ENCODE measurements at places on chromosomes 1 and 21.

- no peak for DNase-seq
Measured at GRCh38 chr21:42395302-42395701, 550 bp downstream of the TMPRSS3 start.

GRCh38 chr1:234400773-234401172 lies 27.5 kb downstream of the COA6 start:
- DNase-seq = no peak

- DNase-seq = no peak
Measured at GRCh38 chr1:95584315-95584714, 350.3 kb downstream of the RWDD3 start.

DNA sequence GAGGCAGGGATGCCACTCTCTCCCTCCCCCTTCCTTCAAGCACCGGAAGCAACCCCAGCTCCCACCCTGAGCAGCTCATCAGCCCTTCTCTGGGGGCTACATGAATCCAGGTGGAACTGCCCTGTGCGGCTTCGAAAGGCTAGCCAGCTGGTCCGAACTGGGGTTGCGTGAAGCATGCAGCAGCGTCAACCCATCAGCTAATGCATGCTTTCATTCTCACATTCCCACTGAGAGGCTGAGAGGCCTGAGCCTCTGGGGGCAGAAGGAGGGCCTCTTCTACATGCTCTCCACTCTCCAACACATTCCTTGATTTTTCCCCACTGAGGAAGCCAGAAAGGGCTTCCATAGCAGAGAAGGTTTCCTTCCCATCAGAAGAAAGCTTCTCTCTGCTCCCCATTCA lies 5.6 kb downstream of the RXRG start:
- DNase-seq = no peak

DNA sequence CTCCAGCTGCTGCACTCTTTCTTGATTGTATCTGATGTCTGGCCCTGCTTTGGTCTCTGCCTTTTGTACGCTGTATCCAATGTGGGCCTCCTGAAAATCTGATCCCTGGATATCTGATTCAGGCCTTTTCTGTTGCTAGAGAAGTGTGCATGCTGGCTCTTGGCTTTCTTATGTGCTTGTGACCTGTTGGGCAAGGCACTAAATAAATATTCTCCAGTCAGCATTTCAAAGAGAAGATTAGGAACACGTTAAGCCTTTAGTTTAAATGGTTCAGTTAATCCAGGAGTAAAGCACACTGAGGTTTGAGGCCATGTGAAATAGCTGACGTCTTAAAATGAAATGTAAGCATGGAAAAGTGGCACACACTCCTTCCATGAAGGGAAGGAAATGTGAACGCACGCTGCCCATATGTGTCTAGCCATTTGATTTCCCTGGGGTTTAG lies 9.3 kb upstream of the F3 start:
- DNase-seq = no peak

DNA sequence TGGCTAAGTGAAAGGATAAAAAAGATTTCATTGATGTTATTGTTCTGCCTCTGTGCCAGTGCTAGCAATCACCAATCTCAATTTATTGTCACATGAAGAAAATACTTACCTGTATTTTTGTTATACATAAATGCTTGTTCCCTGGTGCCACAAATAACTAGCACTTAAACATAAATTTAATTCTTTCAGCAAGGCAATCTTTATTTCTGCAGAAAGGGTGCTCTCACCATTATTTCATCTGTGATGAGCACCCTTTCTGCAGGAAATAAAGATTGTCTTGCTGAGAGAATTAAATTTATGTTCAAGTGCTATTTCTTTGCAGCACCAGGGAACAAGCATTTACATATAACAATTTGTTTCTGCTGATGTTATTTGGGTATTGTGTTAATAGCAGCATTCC lies 87.2 kb downstream of the DIRAS3 start:
- no peak for DNase-seq

GRCh38 chr21:34360488-34361241 lies 3.1 kb upstream of the KCNE2 start:
- DNase-seq = no peak

DNA sequence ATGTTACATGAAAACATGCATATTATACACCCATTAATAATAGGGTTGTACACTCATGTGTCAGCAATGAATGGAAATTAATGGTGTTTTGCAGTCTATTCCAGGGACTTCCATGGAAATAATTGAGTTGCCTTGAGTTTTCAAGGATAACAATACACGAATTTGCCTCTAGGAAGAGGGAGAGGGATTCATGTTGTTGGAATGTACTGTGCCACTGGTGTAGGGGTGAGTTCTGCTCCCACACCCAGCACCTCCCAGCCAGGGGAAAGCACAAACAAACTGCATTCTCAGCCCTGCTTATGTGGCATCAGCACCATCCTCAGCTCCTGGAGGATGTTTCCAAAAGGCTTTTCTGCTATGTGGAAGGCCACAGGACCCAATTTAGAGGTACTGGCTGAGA lies 57.8 kb downstream of the BCAR3 start:
- DNase-seq = no peak

GRCh38 chr1:175866776-175867175 lies 123.4 kb upstream of the TNR start:
- no peak for DNase-seq

DNA sequence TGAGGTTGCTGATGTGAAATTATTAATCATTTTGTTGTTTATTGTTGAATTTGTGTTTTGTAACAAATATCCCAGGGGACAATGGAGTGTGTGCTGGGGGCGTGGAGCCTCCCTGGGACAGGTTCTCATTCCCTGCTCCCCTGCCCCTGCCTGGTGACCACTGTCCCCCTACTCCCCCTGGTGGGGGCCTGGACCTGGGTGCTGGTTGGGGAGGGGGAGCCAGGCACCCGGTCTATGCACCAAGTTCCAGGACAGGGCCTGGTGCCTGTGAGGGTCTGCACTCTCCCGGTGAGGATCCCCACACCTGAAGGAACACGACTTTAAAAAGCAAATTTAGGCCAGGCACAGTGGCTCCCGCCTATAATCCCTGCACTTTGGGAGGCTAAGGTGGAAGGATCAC lies 42.4 kb downstream of the CHD5 start:
- DNase-seq = no peak

- no peak for DNase-seq
Measured at GRCh38 chr1:54970901-54971300, 9.5 kb upstream of the TMEM61 start.

GRCh38 chr21:26007951-26008498 lies 162.5 kb downstream of the APP start:
- DNase-seq = no peak

GRCh38 chr1:244843148-244843978 lies 7.9 kb downstream of the COX20 start:
- DNase-seq = no peak

GRCh38 chr1:97870589-97870988 lies 50.2 kb downstream of the DPYD start:
- no peak for DNase-seq

DNA sequence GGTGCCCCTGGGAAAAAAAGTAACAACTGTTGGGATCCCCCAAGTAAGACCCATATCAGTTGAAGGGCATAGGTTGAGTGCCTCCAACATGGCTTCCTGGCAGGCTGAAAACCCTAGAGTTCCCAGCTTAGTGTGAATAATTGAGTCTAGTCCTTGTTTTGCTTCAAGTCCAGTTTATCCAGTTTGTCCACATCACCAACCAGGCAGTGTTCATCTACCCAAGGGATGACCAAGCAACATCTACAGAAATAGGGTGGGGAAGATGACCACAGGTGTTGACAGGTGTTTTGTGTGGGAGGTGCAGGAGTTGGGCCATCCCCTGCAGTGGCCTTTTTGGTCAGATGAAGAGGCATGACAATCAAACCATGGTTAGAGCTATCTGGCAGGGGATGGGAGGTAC lies 54.3 kb upstream of the ERO1B start:
- no peak for DNase-seq

DNA sequence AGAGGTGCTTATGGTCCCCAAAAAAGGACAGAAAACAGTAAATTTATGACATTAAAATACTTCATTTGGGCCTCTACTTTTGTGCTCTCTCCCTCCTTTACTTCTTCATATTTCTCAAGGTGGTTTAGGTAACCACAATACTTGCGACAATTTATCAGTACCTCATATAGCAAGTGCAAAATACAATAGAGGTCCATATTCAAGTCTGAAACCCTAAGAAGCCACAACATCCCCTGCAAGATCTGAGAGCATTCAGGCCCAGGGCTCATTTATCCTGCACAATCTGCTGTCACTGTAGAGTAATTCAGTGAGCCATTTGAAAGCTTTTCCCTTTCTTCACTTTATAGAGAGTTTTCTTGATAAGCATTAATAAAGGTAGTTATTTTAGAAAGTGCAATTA lies 24.2 kb upstream of the ATP6V1G3 start:
- DNase-seq = no peak

- DNase-seq = no peak
Measured at GRCh38 chr1:164602101-164602422, 43.1 kb downstream of the PBX1 start.

DNA sequence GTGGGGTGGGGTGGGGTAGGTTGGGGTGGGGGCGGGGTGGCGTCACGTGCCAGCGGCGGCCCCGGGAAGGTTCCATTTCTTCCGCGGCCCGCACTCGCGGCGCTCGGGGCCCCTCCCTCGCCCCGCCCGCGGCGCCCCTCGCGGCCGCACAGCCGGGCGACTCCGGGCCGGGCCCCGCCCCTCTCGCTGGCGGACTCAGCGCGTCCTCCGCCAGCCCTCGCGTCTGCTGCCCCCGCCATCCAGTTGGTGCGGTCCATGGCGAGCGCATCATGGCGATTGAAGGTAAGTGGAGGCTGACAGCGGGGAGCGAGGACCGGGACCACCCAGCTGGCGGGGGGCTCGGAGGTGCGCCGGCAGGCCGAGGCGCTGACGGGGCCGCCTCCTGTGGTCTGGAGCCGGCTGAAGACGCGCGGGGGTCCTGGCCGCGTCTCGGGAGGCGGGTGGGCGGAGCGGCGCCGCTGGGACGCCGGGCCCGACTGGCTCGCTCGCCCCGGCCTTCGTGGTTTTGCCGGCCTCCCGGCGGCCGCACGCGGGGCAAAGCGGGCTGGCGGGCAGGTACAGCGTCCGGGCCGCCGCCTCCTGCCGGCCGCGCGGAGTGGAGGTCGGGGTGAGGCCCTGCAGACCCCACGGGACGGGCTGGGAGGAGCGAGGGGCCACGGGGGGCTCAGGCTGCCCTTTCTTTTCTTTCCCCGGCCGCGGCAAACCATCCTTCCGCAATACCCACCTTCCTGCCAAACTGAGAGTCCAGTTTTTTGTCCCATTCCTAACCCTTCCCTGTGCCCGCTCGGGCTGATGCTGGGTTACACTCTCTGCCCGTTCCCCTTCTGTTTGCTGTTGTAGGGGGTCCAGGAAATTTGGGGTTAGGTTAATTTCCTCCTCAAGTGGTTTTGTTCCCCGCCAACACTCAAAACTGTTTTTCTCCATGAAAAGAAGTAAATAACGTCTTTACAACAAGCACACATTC lies at the start of gene SYT14:
SYT14 (plus strand) TSS at position 222 of the 964 bp plus-strand sequence; CDS start at position 270, 48 bp downstream.
- no peak for DNase-seq

DNA sequence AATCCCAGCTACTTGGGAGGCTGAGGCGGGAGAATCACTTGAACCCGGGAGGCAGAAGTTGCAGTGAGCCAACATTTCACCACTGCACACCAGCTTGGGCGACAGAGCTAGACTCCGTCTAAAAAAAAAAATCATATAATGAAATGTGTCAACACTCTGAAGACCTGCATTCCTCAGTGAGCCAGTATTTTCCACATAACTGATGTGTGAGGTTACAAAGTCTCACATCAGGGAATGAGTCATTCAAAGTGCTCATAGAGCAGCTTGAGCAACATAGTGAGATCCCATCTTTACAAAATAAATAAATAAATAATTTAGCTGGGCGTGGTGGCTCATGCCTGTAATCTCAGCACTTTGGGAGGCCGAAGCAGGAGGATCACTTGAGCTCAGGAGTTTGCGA lies 65.5 kb downstream of the CASZ1 start:
- DNase-seq = no peak

- DNase-seq = no peak
Measured at GRCh38 chr1:3759796-3760195, 7.5 kb downstream of the CCDC27 start.

Data from activated gamma-delta T cell treated with anti-CD3 and anti-CD28 coated beads, Interleukin-2, amount 50 U/mL, for 16 hours (primary cell).